Neuronal stem cell (in vitro differentiated cells): ENCODE measurements at places on chromosomes 2 and 18.

- H3K4me3 ChIP-seq = no peak overlapping the region
- H3K27me3 ChIP-seq = no peaks in the 10 kb centered on the region
- H3K36me3 ChIP-seq = peaks cover 17% of the 10 kb centered on the region
- peaks cover 19% of the 10 kb centered on the region for H3K4me1 ChIP-seq
Measured at GRCh38 chr18:8794934-8795280, 89.6 kb downstream of the MTCL1 start.

DNA sequence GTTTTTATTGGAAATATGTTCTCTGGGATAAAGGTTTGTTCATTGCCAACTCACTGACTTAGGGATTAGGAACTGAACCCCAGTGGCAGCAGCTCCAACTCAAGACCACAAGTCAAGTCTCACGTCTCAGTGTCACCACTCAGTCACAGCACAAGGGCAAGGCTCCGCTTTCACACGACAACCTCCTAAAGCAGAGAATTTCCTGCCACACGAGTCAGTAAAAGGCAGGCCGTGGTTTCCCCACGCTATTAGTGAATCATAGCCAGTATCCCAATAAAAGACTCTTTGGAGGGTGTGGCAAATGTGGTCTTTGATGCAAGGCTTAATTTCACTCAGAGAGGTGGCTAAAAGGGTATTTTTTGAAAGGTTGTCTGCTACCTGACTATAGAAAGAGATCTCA, 57.6 kb downstream of the PIEZO2 start:
- no peaks in the 10 kb centered on the region for H3K4me1 ChIP-seq
- DNase-seq = no peak
- no peaks in the 10 kb centered on the region for H3K27me3 ChIP-seq

DNA sequence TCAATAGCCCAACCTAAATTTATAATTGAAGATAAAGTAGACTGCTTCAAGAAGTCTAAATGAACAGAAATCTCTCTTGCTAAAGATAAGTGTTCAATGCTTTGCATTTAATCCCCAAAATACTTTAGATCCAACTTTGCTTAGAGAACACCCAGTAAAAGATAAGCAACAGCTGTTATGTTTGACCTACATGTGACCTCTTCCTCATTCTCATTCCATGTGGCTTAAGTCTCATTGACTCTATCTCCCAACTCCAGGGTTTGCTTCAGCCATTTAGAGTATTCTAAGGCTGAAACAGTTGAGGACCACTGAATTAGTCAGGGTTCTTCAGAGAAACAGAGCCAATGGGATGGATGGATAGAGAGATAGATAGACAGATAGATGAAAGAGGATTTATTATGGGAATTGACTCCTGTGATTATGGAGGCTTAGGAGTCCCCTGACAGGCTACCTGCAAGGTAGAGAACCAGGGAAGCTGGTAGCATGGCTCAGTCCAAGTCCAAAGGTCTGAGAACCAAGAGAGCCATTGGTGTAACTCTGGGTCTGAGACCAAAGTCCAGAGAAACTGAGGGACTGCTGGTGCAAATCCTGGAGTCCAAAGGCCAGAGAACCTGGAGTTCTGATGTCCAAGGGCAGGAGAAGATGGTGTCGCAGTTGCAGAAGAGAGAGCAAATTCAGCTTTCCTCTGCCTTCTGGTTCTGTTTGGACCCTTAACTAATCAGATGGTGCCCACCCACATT, 32.1 kb downstream of the CRYGD start:
- H3K4me3 ChIP-seq = no peak overlapping the region
- no peak for DNase-seq
- H3K27ac ChIP-seq = no peak overlapping the region
- H3K4me1 ChIP-seq = no peaks in the 10 kb centered on the region

DNA sequence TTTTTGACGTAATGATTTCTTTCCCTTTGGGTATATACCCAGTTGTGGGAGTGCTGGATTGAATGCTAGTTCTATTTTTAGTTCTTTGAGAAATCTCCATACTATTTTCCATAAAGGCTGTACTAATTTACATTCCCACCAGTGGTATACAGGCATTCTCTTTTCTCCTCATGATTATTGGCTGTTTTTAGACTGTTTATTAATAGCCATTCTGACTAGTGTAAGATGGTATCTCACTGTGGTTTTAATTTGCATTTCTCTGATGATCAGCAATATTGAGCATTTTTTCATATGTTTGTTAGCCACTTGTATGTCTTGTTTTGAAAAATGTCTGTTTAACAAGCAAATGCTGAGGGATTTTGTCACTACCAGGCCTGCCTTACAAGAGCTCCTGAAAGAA, 9.2 kb upstream of the CD28 start:
- no peak overlapping the region for H3K4me3 ChIP-seq
- H3K36me3 ChIP-seq = no peaks in the 10 kb centered on the region
- DNase-seq = no peak
- no peak overlapping the region for H3K27ac ChIP-seq
- H3K27me3 ChIP-seq = no peaks in the 10 kb centered on the region

GRCh38 chr2:225040142-225040541, 2.1 kb downstream of the DOCK10 start:
- H3K4me3 ChIP-seq = no peak overlapping the region
- H3K36me3 ChIP-seq = no peaks in the 10 kb centered on the region
- no peak for DNase-seq
- peaks cover 43% of the 10 kb centered on the region for H3K27me3 ChIP-seq
- H3K27ac ChIP-seq = no peak overlapping the region

GRCh38 chr2:241410739-241411176, 54.7 kb downstream of the FARP2 start:
- no peak overlapping the region for H3K4me3 ChIP-seq
- no peak overlapping the region for H3K27ac ChIP-seq
- peaks cover 68% of the 10 kb centered on the region for H3K36me3 ChIP-seq
- H3K27me3 ChIP-seq = no peaks in the 10 kb centered on the region
- H3K4me1 ChIP-seq = no peaks in the 10 kb centered on the region

DNA sequence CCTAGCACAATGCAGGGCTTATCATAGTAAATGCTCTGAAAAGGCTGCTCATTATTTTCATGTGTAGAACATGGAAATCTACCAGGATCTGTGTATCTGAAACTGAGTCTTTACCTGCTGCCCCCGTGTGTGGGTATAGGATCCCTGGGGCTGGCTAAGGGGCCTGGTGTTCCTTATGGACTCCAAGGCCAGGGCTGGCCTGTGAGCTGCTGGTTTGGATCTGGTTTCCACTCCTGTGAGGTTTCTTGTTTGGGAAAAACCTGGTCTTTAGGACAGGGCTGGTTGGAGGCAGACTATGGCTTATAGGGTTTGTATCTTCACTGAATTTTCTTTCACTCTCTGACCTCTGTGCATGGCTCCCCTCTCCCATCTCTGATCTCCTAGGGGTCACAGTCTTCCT, 80.8 kb downstream of the DYSF start:
- peaks cover 2% of the 10 kb centered on the region for H3K27me3 ChIP-seq
- no peaks in the 10 kb centered on the region for H3K4me1 ChIP-seq
- no peaks in the 10 kb centered on the region for H3K36me3 ChIP-seq
- H3K4me3 ChIP-seq = no peak overlapping the region
- no peak overlapping the region for H3K27ac ChIP-seq

DNA sequence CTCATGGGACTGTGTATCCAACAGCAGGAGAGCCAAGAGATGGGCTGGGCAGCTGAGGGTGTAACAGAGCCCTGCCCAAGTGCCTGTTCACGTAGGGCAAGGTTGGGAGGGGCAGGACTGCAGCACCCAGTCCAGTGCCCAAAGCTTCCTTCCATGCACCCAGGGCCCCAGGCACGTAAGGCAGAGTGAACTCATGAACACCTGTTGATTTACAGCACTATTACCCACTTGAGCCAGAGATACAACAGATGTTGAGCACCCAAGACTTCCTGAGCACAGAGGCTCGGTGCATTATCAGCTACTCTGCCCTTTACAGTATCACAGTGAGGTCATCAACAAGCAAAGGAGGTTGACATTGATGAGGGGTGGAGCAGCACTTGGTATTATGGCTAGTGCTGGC, 50.2 kb upstream of the FHL2 start:
- no peak overlapping the region for H3K27ac ChIP-seq
- no peaks in the 10 kb centered on the region for H3K27me3 ChIP-seq
- no peak overlapping the region for H3K4me3 ChIP-seq
- DNase-seq = no peak
- H3K36me3 ChIP-seq = no peaks in the 10 kb centered on the region

DNA sequence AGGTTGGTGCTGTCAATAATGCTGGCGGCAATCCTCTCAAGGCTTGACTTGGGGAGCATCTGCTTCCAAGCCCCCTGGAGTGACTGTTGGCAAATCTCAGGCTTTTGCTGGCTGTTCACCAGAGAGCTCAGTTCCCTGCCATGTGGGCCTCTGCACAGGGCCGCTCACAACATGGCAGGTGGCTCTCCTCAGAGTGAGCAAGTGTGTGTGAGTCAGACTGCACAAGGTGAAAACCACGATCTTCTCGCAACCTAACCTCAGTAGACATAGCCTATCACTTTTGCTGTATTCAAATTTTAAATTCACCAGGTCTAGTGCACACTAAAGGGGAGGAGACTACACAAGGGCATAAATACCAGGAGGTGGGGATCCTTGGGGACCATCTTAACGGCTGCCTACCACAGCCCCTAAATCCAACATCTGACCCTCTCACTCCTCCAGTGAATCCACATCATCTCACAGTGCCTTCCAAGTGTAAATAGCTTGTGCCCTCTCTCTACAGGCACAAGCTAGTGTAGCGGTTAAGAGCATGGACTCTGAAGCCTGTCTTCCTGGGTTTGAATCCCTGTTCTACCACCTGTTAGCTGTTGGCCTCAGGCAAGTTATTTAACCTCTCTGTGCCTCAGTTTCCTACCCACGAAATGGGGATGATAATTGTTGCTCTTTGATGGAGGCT, 187.7 kb upstream of the CXCR4 start:
- H3K36me3 ChIP-seq = no peaks in the 10 kb centered on the region
- peaks cover 4% of the 10 kb centered on the region for H3K4me1 ChIP-seq
- no peak overlapping the region for H3K4me3 ChIP-seq
- no peaks in the 10 kb centered on the region for H3K27me3 ChIP-seq
- H3K27ac ChIP-seq = no peak overlapping the region
- no peak for DNase-seq

DNA sequence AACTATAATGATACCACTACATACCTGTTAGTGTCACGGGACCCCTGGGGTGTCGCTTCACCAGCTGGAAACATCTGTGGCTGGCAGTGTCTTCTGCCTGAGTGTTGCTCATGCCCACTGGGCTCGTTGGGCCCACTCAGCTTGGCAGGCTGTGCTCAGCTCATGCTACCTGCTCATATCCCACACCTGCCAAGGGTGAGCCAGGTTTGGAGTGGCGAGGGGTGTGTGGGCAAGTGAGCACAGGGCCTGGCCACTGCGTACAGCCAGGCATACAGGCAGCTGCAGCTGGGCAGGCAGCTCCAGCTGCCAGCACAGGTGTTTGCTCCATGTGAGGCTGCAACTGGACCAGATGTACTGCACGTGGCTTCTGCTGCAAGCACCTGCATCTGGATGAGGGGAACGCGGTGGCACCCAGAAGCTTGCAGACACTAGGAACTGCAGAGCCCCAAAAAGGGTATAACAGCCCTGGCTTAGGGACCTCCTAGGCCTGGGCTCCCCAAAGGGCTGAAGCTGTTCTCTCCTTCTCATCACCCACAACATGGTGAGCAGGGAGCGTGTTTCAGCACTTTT, 70.1 kb downstream of the SUCLG1 start:
- DNase-seq = no peak
- H3K4me3 ChIP-seq = no peak overlapping the region
- H3K27me3 ChIP-seq = no peaks in the 10 kb centered on the region
- H3K36me3 ChIP-seq = no peaks in the 10 kb centered on the region
- H3K4me1 ChIP-seq = peaks cover 10% of the 10 kb centered on the region

- no peak overlapping the region for H3K27ac ChIP-seq
- H3K4me3 ChIP-seq = peak overlapping the region; percentile 87
- no peaks in the 10 kb centered on the region for H3K36me3 ChIP-seq
- no peaks in the 10 kb centered on the region for H3K4me1 ChIP-seq
- DNase-seq = no peak
Measured at GRCh38 chr18:2905854-2906703, 59.3 kb downstream of the EMILIN2 start.

- H3K27me3 ChIP-seq = no peaks in the 10 kb centered on the region
- no peak overlapping the region for H3K27ac ChIP-seq
- H3K4me3 ChIP-seq = no peak overlapping the region
- DNase-seq = no peak
- no peaks in the 10 kb centered on the region for H3K36me3 ChIP-seq
- no peaks in the 10 kb centered on the region for H3K4me1 ChIP-seq
Measured at GRCh38 chr18:1464444-1465217, 560.0 kb downstream of the ADCYAP1 start.

- no peaks in the 10 kb centered on the region for H3K4me1 ChIP-seq
- H3K27me3 ChIP-seq = no peaks in the 10 kb centered on the region
- H3K27ac ChIP-seq = no peak overlapping the region
- no peak overlapping the region for H3K4me3 ChIP-seq
- no peak for DNase-seq
- no peaks in the 10 kb centered on the region for H3K36me3 ChIP-seq
Measured at GRCh38 chr18:11521853-11522252, 87.5 kb upstream of the SLC35G4 start.

GRCh38 chr2:212416086-212416485, 122.5 kb downstream of the ERBB4 start:
- no peaks in the 10 kb centered on the region for H3K27me3 ChIP-seq
- H3K4me1 ChIP-seq = peaks cover 4% of the 10 kb centered on the region
- H3K4me3 ChIP-seq = no peak overlapping the region
- H3K27ac ChIP-seq = no peak overlapping the region

DNA sequence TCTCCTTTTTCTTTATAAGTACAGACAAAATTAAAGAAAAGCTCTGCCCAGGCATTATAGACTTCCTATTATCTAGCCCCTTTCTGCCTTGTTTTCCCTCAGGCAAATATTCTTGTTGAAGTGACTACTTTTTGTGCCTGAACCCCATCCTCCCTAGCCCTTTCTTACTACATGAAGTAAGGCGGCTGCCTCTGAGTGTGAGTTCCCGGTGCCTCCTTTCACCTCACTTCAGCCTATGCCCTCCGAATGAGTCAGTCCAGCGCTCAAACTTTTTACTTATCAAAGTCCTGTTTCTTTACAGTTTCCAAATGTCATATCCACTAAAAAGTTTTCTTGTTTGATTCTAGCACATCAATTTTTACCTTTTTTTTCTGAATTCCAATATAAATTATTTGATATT, 778.3 kb upstream of the NRXN1 start:
- H3K27me3 ChIP-seq = no peaks in the 10 kb centered on the region
- no peaks in the 10 kb centered on the region for H3K4me1 ChIP-seq

DNA sequence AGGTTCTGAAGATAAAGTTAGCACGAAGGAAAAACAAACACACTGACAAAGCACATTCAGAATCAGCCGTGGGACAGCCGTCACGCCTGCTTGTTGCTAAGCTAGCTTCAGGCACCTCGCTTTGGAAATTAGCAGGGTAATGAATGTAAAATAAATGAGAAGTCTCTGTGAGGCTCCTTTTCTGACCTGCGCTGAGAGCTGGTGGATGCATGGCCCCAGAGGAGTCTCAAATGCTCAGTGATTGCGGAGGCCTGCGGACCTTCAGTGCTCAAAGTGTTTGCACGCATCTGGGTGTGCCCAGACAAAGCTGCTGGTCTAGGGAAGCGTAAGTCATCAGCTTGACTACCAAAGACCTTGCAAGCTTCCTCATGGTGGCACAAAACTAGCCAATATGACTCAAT, 50.6 kb downstream of the CD8B2 start:
- H3K4me3 ChIP-seq = no peak overlapping the region
- H3K27ac ChIP-seq = peak overlapping the region; percentile 44
- DNase-seq = no peak
- no peaks in the 10 kb centered on the region for H3K27me3 ChIP-seq

GRCh38 chr18:62715759-62716615, 646 bp downstream of the PHLPP1 start:
- H3K4me3 ChIP-seq = peak overlapping the region; percentile 94
- H3K27me3 ChIP-seq = no peaks in the 10 kb centered on the region
- H3K27ac ChIP-seq = peak overlapping the region; percentile 97
- H3K36me3 ChIP-seq = peaks cover 3% of the 10 kb centered on the region
- peak; percentile 44 for DNase-seq

- no peaks in the 10 kb centered on the region for H3K36me3 ChIP-seq
- H3K4me1 ChIP-seq = peaks cover 7% of the 10 kb centered on the region
- no peak overlapping the region for H3K27ac ChIP-seq
- no peaks in the 10 kb centered on the region for H3K27me3 ChIP-seq
Measured at GRCh38 chr2:48048476-48049171, 142.3 kb upstream of the FBXO11 start.
